ENCODE measurements at places on chromosomes 6 and 20.

GRCh38 chr20:364905-365794 is 15.4 kb upstream of the TRIB3 start:
- peak; percentile 41 for DNase-seq

GRCh38 chr6:106099235-106099537 is 13.1 kb downstream of the PRDM1 start:
- DNase-seq = no peak

GRCh38 chr6:138824482-138825144 is 28.7 kb downstream of the ECT2L start:
- DNase-seq = no peak

- DNase-seq = peak; percentile 72
Measured at GRCh38 chr6:125066964-125067363, 86.6 kb upstream of the TPD52L1 start.

DNA sequence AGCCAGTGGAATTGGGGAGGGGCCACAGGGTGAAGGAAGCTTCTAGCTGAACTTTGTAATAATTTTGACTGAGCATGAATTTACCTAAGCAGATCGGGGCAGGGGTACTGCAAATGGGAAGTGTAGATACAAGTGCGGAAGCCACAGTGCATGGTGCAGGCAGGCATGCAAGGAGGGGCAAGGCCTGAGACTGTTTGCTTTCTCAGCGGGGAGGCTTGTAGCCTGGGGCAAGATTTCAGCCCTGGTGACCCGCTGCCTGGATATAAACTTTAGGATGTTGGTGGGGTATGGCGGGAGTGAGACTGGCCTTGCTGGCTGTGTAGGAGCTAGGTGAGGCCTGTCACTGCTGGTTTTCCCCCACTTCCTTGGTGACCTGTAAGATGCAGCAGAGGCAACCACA is 266.4 kb upstream of the PREP start:
- no peak for DNase-seq

- peak; percentile 87 for DNase-seq
Measured at GRCh38 chr6:157613011-157613522, 210.0 kb upstream of the SNX9 start.

DNA sequence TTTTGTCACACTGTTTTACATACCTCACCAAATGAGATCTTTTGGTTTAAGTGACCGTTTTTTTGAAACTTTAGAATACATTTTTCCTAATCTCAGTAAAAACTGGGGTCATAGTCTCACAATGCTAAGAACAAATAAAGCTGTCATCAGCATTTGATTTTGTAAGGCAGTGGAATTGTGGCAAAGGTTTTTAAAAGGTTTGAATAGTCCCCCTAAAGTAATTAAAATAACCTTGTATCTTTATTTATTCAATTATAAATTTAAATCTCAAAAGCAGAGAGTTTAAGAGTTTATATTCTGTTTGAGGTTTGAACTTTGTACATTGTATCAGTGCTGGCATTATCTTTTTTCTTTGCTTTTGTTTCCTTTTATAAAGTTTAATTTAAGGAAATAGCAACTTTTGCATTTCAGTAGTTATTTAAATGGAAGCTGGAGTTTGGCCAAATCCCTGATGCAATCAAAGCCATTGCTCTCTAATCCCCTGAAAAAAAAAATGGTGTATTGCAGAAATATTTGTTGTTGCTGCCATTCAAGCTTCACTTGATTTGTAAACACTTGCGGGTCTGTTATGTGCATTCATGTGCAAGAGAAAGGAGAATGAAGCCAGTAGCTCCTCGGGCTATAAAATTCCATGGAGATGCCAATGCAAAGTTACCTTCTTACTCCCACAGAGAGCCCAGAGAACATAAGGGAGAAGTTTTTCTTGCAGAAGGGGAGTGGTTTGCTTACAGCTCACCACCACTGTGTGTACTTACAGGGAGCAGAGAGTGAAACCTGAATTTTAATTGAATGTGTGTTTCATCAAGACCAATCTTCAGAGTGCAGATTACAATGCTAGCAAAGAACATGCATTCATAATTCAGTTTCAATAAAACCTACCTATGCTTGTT is 391.8 kb downstream of the ARHGAP18 start:
- DNase-seq = peak; percentile 61

GRCh38 chr20:54517241-54517975 is 42.0 kb downstream of the DOK5 start:
- peak; percentile 57 for DNase-seq

DNA sequence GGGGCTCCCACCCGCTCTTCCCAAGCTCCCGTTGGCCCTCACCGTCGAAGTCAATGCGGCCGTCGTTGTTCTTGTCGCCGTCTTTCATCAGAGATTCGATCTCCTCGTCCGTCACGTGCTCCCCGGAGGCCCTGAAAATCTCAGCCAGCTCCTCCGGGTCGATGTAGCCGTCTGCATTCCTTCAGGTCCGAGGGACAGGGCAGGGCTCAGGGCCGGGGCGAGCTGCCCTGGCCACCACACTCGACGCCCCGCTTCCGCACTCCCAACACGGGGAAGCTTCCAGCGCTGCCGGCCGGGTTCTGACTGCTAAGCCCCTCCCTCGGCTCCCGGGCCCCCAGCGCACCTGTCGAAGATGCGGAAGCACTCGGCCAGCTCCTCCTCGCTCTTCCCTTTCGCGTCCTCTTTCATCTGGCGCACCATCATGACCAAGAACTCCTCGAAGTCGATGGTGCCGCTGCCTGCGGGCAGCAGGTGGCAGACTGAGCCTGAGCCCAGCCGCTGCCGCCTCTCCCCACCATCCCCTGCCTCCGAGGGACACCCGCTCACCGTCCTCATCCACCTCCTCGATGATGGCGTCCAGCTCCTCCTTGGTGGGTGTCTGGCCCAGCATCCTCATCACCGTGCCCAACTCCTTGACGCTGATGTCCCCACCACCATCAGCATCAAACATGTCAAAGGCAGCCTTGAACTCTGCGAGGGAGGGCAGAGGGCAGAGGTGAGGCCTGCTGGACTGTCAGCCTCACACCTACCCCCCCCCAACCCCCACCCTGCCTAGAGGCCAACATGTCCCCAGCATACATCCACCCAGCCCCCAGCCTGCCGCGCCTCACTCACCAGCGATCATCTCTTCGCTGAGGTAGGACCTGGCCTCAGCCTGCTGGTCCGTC is 2.9 kb downstream of the TNNC2 start:
- DNase-seq = peak; percentile 42

- no peak for DNase-seq
Measured at GRCh38 chr6:91485047-91485446, 898.2 kb upstream of the MAP3K7 start.

GRCh38 chr6:158313989-158314388 is 1.7 kb downstream of the TULP4 start:
- DNase-seq = no peak

GRCh38 chr6:6781172-6781872 is 192.8 kb downstream of the LY86 start:
- DNase-seq = peak; percentile 90

- no peak for DNase-seq
Measured at GRCh38 chr20:31930779-31931178, 21.1 kb downstream of the PDRG1 start.

DNA sequence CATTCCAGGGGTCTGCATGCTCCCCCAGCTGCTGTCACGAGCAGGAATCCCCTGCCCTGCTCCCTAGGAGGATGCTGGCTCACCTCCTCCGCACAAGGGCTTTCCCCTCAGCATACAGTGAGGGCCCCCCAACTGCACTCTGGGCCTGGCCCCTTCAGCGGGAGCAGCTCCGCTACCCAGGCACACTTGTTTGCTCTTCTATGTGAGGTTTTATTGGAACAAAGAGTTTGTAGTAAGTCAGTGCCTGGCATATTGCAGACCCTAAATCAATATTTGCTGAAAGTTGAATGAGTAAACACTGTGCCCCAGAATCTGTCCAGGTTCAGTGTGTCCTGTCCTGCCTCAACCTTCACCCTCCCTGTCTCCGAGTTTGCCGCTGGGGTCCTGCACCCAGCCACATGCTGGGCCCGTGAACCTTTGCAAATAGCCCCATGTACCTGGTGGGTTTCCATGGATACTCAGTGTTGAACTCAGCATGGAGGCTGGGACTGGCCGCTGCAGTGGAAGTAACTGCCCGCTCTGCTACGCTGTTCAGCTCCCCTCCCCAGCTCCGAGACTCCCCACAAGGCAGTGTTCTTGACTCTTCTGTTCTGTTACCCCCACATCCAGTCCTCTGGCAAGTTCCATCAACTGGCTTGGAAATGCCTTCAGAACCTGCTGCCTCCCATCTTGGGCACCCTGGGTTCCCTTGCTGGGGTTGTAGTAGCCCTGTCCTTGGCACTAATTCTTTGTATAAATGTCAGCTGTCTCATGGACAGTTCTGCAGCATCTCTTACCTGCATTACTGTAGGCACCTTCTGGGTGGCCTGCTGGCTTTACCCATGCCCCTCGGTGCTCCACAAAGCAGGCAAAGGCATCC is 15.7 kb downstream of the SLC22A1 start:
- no peak for DNase-seq

- peak; percentile 79 for DNase-seq
Measured at GRCh38 chr20:44702776-44703175, 12.4 kb upstream of the CCN5 start.

GRCh38 chr20:50043573-50044352 is 61.0 kb downstream of the SNAI1 start:
- DNase-seq = no peak

DNA sequence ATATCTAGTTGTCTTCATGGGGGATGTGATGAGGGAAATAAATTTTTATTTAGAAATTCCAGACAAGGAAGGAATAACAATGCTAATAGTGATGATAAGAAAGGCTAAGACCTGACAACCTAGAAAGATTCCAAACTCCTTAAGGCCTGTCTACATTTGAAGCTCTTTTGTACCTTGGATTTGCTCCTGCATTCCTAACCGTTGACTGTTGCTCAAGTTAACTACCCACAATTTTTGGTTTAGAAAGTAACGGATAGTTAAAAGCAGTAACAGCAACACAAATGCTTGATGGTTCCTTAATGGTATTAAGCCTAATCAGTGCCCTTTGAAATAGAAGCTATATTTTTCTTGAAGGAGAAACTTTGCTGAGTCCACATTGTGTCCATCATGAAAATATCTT is 52.9 kb downstream of the TRMT11 start:
- DNase-seq = peak; percentile 47

DNA sequence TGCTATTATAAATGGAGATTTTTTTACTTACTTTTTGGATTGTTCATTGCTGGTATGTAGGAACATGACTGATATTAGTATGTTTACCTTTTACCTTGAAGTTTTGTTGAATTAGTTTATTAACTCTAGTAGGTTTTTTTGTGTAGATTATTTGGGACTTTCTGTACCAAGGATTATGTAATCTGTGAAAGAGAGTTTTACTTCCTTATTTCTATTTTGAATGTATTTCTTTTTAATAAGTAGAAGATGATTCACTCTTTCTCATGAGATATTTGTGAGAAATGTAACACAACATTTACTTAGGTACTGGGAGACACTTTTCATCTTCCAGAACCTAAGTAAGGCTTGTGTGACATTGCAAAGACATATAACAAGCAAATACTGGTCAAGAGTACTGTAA is 473.9 kb upstream of the HS3ST5 start:
- no peak for DNase-seq
